DMS 273 treated with DMSO at 0.1 percent for 48 hours (cell line): ENCODE measurements at places on chromosomes 12 and 14.
A peak's percentile ranks its signal among the peaks of the same experiment; 100 is the strongest.

- no peak for DNase-seq
Observed at GRCh38 chr12:57001448-57001906, 4.9 kb downstream of the ZBTB39 start.

DNA sequence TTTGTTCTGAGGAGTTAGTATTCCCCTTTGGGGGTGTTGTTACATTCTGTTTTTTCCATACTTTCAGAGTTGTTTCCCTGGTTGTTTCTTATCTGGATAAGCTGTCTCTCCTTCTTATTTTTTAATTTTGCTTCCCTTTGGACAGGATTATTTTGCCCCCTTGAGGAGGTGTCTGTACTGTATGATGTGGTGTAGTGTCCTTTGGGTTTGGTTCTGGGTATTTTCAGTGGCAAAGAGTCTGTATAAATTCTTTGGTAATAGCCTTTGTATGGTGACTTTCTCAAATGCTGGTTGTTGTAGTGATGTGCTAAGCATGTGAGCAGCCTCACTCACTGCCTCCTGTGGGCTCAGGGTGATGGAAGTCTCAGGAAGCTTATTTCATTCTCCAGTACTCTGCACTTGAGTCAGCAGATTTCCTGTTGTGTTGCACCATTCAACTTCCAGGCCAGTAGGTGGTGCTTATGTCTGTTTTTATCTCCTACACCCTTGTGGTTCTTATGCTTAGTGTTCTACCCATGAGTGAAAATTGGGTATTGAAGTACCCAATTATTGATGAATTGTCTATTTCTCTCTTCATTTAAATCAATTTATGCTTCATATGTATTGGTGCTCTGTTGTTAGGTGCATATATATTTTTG is 103.3 kb upstream of the PMCH start:
- no peak for DNase-seq

DNA sequence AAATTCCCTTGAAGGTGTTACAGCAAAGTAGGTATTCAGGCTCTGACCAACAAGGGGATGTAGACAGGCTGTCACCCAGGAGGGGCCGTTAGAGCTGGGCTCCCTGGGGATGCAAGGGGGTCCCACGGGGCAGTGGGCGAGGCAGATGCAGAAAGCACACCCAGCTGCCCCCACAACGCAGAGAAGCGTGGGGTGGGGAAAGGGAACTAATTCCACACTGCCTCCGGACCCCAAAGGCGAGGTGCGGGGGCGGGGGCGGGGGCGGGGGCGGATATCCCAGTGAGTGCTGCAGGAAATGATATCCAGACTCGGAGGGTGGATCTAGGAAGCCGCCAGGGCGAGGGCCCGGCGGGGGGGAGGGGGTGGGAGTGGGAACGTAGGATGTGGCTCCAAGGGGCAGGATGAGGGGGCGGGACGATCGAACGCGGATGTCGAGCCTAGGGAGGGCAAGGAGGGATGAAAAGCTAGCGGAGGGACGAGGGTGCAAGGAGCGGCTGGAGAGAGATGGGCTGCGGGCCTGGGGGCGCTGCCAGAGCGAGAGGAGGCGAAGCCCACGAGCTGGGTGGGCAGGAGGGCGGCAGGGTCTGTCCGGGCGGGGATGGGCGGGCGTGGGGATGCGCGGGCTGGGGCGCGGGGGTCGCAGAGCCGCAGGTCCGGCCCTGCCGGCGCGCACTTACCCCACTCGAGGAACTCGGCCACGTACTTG is 874 bp downstream of the CDC42BPB start:
- DNase-seq, result no peak

DNA sequence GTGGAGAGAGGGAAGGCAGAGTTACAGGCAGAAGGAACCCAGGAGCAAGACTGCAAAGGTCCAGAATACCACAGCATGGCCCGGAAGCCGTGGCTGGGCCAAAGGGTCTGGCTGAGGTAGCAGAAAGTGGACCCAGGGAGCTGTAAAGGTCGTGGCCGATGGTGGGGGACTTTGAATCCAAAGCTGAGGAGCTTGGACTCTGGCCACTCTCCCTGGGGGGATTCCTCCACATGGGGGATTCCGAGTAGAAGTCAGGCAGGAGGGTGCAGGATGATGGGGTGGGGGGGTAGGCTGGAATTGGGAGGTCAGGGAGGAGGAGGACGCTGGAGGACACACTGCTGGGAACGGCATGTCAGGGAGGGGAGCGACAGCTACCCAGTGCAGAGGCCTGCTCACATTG is 125.2 kb downstream of the GCH1 start:
- DNase-seq, result no peak

- peak; percentile 70 for DNase-seq
Observed at GRCh38 chr14:32224737-32225377, 21.8 kb upstream of the RNU6-8 start.

DNA sequence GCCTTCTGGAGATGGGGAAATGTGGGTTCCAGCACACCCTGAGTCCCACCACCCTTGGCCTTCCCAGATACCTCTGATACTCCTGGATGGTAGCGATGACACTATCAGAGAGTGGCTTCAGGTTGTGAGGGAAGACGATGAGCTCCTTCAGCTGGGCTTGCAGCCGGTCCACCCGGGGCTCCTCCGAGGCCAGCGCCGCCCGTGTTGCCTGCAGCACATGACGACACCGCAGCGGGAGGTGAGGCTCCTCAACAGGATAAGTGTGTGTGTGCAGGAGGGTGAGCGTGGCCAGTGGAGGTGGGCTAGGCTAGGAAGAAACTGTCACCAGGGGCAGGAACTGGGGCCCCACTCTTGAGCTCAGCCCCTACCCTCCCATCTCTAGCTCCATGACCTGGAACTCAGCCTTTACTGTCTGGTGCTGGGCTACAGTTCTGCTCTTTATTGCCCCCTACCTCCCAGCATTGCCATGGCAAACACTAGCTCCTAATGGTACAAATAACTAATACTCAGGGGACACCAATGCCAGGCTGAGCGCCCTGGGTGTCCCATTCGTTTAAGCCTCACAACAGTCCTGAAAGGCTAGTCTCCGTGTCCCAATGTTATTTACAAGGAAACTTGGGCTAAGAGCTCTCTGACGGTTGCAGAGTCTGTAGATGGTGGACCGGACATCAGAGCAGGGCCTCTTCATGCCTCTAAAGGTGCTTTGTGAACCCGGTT is 64.1 kb downstream of the SYNE3 start:
- no peak for DNase-seq

- no peak for DNase-seq
Observed at GRCh38 chr14:96583569-96584041, 81.4 kb downstream of the PAPOLA start.

DNA sequence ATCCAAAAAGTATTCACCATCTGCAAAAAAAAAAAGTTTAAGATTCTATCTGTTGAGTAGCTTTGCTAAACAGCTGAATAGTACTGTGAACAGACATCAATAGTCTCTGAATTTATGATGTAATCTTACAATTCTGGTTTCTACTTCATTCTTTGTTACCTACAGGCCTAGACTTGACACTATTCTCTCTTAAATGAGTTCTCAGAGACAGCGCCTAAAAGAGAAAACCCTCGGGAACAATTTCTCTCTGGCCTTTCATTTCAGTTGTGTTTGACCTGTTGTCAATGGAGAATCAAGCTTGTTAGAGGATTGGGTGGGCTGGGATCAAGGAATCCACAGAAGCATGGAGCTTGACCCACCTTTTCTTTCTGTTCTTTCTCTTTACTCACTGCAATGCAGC is 5.9 kb upstream of the TWF1 start:
- DNase-seq, result no peak

DNA sequence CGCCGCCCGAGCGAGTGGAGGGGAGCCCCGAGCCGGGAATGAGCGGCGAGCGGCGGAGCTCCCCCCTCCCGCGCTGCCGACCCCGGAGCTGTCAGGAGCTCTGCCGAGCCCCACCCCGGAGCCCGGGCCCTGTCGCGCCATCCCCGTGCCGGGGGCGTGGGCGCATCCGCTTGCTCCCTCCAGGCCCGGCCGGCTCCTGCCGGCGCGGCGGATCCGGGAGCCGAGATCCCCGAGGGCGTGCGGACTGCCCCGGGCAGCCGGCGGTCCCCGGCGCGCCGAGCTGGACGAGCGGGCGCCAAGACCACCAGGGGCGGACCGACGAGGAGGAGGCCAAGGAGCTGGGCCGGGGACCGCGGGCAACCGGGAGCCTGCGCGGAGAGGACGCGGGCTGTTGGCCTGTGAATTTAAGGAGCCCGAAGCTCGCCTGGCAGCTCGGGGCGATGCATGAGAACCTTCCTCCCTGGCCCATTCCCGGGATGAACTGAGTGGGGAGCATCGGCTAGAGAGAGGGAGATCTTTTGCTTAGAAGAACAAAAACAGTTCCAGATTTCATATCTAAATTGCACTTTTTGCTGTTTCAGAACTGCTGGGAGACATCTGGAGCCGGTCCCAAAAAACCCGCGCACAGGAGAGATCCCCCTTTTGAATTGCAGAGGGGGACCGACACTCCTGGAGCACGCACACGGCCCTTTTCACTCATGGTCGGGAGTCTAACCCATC is 2.0 kb downstream of the PTHLH start:
- DNase-seq, result no peak

GRCh38 chr14:49367696-49368095 is 218.5 kb downstream of the RPS29 start:
- DNase-seq, result no peak

DNA sequence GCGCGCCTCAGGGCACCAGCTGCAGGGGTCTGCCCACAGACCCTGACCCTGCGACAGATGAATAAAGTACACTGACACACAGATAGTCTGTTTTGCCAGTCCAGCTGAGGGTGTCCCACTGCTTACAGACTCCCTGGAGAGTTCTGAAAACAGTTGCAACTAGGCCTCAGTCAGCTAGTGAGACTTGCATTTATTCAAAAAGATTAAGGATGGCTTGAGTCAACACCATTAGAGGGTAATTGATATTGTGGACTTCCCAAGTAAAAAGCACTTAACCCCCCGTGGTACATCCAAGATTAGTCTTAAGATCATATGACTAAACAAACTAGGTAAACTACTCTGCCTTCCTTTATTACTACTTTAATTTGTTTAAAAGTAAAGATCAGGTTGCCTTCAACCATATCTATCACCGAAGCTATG is 11.1 kb upstream of the PSEN1 start:
- DNase-seq, result no peak

DNA sequence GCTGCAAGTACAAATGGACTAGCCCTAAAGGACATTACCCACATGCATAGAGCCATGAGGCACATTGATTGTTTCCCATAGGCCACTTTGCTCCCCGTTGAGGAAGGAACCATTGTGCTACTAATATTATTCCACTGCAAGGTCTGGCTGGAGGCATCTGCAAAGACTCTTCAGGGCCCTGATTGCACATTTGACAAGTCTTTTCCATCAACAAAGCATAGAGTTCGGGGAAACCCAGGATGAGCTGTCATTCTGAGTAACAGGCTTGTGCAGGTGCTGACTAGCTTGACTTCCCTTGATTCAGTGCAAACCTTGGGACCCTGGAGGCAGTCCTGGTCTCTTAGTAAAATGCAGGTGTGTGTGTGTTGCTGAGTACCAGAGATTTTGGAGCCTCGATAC is 73.8 kb downstream of the SUSD6 start:
- no peak for DNase-seq

DNA sequence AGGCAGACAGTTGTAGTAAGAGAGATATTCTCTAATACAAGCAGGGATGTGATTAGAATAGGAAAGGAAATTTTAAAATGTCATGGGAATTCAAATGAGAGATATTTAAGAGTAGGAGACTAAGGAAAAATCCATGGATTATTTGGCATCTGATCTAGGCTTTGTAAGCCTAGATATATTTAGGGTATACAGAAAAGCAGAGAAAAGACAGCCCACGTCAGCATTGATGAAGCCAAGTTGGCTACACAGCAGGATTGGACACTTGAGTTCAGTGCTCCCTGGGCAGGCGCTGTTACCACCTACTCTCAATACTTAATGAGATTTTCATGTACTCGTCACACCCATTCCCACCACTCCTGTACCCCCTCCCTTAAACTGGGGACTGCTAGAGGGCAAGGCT is 1.7 kb upstream of the KCNJ8 start:
- no peak for DNase-seq

DNA sequence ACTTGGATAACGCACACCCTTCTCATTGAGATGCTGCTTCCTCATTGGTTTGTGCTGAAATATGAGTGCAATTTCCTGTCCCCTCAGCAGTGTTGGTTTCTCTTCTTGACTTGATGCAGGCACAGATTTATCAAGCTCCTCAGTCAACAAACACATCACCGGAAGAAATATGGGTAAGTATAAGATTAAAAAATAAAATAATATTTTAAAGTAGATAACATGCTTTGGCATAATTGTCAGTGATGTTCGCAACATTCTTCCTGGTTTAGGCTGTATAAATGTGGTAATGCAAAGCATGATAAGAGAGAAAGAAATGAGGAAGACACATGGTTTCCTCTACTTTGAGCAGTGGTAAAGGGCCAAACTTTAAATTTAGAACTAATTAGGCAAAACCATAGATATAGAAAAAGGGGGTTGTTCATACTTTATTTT is at the start of gene GPR65:
TSS of gene GPR65 (plus strand) at position 86 of the 432 bp plus-strand sequence. CDS start 5,713 bp downstream, outside the sequence.
- DNase-seq, result no peak

DNA sequence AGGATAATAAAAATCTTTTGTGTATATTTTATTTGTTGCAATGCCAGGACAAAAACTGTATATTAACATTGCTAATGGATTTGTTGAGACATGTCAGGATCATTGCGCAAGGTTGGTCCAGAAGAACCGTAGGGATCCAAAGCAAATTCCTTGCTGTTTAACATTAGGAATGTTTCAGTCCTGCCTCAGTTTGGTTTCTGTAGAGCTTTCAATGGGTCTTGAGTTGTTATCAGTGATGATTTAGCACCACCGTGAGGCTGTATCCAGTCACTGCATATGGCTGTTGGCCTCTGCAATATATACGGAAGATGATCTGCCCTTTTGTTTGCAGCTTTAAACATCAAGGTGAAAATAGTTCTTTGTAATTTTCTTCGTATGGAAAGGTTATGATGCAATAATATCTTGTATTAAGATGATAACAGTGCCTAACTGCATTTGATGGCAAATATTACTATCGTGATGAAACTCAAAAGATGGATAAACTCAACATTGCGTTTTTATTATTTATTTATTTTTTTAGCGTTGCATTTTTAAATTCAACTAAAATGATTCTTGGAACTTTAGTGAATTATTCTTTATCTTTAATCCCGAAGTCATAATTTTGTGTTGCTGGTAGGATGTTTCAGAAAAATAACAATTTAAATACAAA is 231.2 kb downstream of the AKAP6 start:
- peak; percentile 11 for DNase-seq

- DNase-seq, result no peak
Observed at GRCh38 chr12:116284396-116284795, 6.9 kb upstream of the MED13L start.

- no peak for DNase-seq
Observed at GRCh38 chr14:70640938-70641547, 673 bp upstream of the TTC9 start.

DNA sequence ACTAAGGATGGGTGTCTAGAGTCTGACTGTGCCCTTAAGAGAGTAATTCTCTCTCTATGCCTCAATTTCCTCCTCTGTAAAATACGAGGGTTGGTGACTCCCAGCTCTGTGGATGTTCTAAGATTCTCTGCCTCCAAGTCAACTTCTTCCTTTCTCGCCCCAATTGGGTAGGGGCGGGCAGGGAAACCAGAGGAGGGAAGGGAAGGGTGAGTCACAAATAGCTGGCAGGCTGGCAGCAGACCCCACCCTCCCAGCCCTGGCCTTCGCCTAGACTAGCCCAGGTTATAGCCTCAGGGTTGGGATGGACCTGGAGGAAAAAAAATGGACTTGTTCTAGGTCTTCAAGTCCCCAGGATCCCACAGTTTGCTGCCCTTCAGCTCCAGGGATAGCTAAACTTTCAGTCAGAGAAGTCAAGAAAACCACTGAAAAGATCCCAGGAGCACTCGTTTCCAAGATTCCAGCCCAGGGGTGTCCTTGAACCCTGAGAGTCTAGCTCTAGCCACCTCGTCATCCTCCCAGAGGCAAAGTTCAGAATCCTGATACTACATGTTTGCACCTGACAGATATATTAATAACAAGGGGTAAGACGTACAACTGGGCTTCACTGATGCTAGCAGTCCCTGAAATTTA is 2.3 kb downstream of the DGKA start:
- DNase-seq, result no peak
